ENCODE measurements at places on chromosomes 4 and X.

DNA sequence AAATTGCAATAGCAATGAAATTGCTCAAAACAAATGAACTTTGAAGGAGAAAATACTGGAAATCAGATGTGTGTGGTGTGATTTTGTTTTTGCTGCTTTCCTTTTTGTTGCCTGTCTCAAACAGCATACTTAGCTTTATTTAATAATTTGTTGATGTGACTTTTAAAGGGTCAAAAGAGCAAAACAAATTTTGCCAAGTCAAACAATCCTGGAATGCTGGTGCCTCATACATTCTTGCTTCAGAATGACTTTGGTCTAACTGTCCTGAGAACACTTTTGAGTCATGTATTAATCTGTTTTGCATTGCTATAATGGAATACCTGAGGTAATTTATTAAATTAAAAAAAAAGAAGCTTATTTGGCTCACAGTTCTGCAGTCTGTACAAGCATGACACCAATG is 3.4 kb downstream of the PF4V1 start:
- DNase-seq: no peak

DNA sequence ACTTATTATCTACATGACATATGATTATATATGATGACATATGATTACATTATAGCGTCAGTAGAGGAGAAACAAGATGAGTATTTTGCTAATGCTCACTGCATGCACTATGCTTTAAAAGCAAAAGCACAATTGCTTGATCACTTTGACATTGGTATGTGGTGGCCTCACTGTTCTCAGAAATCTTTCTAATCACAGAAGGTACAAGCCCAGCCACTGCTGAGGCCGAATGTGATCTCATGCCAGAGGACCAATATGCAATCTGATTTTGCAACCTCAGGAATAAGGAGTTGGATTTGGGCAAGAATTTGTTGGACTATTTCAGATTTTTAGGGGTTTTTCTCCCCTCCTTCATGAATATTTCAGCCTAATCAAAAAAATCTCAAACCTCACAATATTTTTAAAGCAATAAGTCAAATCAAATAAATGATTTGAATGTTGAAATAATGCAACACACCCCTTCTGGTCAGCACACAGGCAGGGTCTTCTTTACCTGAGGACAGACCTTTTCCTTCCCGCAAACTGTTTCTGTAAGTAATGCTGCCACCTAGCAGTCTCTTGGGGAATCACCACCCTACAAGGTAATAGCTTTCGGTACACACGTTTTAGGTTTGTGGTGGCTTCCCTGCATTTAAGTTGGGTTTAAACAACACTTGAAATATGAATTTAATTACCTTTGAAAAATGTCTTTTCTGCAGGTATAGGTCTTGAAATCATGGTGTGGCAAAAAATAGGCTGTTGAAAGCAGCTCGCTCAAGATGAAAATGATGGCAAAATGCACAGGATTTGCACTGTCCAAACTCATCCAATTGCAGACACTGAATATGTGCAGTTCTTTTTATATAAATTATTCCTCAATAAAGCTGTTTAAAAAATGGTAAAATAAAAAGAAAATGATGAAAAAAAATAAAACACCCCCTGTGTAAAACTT is 4.8 kb upstream of the CXCL13 start:
- DNase-seq: no peak

DNA sequence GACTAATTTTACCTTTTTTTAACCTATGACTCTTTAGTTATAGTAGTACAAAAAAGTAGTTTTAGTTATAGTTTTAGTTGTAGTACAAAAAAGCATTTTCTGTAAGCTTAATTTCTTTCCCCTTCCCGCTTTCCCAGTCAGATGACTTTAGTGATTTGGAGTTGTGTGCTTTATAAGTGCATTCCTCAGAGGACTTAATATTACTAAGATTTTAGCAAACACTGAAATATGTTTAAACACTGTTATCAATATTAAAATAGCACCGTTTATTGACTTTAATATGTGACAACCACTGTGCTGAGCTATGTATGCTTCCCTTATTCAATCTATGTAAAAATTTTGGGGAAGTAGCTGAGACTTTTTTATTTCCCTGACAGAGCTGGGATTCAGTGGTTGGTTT is 22.8 kb downstream of the GUF1 start:
- DNase-seq: no peak

DNA sequence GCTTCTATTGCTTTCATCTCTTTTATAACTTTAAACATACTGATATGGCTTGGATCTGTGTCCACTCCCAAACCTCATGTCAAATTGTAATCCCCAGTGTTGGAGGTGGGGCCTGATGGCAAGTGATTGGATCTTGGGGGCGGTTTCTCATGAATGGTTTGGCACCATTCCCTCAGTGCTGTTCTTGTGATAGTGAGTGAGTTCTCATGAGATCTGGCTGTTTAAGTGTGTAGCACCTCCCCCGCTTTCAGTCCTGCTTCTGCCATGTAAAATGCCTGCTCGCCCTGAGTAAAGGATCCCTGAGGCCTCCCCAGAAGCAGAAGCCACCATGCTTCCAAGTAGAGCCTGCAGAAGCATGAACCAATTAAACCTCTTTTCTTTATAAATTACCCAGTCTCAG is 17.7 kb downstream of the MND1 start:
- no peak for DNase-seq

- DNase-seq: no peak
Measured at GRCh38 chr4:112520598-112521122, 4.7 kb upstream of the NEUROG2 start.

GRCh38 chr4:147837435-147837834 is 105.5 kb downstream of the ARHGAP10 start:
- DNase-seq: no peak

DNA sequence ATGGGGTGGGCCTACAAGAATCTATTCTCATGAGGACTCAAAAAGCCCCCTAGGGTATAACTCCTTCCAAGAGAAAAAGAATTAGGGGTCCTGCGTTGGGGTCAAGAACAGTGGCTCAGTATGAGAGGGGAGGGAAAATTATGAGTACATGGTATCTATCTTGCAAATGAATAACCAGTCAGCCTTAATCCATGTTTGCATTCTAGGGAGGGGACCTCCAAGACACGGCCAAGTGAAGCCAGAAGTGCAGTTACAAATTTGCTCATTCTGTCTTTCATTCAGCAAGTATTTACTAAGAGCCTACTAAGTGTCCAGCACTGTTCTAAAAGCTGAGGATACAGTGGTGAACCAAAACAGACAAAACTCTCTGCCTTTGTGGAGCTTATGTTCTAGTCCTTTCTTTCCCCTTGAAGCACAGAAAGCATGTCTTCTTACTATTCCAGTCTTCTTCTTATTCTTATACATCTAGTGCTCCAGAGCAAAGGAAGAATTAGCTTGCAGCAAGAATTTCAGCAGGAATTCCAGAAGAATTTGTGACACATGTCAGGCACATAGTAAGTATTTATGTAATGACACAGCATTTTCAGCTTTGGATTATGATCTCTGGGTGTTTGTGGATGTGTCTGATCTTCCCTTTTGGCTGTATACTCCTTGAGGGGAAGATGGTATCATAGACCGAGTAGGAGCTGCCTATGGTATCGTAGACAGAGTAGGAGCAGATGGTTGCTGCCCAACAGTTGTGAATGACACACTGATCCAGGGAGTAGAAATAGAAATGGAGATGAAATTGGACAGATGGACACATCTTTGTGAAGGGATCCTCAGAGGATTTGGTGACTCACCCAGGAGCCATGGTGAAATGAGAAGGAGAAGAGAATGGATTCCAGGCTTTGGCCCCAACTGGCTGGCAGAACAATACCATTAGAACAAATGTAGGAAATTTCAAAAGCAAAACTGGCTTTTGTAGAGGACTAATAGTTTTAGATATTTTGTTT is 75.9 kb downstream of the COQ2 start:
- no peak for DNase-seq

GRCh38 chr4:138647433-138647832 is 368.1 kb upstream of the NOCT start:
- no peak for DNase-seq

GRCh38 chrX:155745792-155746191 is 133.0 kb upstream of the TMLHE start:
- no peak for DNase-seq

DNA sequence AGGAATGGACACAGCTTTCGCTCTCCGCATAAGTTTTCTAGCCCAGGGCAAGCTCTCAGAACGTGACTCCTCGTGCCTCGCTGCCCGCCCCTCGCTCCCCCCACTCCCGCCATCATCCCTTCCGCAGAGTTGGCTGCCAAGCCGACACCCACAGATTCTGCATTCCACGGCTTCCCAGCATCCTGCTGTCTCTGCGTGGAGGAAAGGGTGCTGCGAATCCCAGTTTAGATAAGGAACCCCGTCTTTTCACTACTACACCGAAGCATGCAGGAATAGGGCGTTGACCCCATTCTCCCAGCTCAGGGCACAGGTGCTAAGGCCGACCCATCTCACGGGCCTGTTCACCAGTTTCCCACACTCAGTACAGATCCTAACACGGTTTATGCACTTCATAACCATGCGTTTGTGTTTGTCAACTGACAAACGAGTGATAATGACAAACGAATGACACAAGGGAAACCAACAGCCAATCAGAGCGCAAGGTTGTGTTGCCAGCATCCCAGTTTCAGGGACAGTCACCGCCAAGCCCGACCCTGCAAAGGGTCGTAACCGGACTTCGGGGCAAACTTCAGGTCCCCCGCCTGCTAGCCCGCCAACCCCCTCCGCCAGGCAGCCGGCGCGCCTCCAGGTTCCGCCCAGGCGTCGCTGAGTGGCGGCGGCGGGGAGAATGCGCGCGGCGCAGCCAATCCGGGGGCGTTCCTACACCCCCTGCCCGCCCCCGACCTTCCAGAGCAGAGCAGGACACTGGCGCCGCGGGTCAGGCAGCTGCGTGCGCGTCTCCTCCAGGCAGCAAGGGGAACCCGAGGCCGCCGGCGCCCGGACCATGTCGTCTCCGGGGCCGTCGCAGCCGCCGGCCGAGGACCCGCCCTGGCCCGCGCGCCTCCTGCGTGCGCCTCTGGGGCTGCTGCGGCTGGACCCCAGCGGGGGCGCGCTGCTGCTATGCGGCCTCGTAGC is at the start of gene CYP2U1:
CYP2U1 (plus strand) TSS at position 729 of the 954 bp plus-strand sequence; CDS start at position 824, 95 bp downstream.
- no peak for DNase-seq

DNA sequence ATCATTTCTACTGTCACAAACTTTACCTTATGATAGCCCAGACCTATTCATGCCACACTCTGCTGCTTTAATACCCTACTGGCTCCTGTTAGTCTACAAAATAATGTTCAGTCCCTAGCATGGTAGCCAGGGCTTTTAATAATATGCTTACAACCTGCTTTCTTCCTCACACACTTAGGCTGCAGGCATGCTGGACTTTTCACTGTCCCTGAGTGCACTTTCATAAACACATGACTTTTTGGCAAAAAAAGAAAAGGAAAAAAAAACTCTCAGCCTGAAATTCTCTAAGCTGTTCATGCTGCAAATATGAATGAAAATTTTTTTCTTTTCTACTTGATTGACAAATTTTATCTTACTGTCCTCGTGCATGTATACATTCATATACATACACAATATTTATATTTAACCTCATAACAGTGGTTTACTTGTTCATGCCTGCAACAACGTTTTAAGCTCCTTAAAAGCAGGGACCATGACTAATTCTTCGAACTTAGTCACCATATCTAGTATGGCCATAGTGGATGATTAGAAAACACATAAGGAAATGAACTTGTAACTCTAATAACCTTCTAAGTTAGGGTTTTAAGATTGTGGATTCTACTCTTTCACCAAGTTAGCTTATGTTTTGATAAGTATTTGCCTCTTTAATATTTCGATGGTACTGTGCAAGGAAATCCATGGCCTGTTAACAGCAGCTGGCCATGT is 229.5 kb downstream of the SPCS3 start:
- no peak for DNase-seq

- no peak for DNase-seq
Measured at GRCh38 chr4:101853691-101854090, 63.2 kb downstream of the BANK1 start.

- no peak for DNase-seq
Measured at GRCh38 chrX:110293658-110294057, 24.2 kb downstream of the AMMECR1 start.

DNA sequence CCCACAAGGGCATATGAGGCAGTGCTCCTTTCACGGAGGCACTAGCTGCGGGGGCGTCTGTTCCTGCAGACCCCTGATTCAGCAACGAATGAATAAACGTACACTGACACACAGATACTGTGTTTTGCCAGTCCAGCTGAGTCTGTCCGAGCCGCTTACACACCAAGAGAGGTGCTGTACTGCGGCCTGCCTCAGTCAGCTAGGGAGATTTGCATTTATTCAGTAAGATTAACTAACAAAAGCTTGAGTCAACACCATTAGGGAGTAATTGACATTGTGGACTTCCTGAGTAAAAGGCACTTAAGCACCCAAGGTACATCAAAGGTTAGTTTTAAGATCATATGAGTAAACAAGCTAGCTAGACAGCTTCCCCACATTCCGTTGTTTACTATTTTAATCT is 31.0 kb upstream of the BEX4 start:
- DNase-seq: no peak

- no peak for DNase-seq
Measured at GRCh38 chrX:4243759-4244158, 530.3 kb upstream of the PRKX start.

DNA sequence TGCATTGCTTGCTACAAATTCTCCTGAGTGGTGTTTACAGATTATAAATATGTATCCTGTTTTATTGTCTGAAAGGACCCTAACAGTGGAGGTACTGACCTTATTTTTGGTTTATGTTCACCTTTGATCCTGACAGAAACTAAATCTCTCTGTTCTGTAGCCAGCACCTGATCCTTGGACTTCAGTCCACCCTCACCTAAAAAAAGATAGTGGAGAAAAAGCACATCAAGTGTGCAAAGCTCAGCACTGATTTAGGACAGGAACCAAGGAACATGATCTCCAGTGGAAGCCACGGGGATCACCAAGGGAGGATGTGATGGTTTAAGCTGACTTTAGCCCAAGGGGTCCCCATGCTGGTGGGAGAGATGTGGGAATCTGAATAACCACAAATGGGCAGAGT is 22.3 kb upstream of the C4orf54 start:
- DNase-seq: no peak

- no peak for DNase-seq
Measured at GRCh38 chr4:122747883-122748282, 15.4 kb downstream of the BBS12 start.

DNA sequence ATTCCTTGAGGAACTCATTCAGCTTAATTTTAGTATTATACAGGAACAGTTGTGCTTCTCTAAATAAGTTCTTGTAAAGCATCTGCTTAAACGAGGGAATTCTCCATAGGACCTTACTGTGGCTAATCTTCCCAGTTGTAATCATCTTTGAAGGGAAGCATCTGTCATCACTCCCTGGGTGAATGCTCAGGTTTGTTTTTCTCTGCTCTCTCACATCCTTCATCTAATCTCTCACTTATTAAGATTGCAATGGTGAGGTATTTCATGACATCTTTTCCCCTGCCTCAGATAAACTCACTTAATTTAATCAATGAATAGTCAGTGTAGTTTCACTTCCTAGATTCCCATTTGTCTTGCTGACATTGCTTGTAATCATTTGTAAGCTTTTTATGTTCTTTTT is 121.8 kb upstream of the ADAMTS3 start:
- DNase-seq: no peak

- DNase-seq: no peak
Measured at GRCh38 chr4:13994016-13994415, 366.5 kb upstream of the BOD1L1 start.

GRCh38 chrX:131802836-131803626 is 220.1 kb upstream of the STK26 start:
- no peak for DNase-seq

GRCh38 chr4:176781739-176782100 is 11.0 kb downstream of the VEGFC start:
- DNase-seq: no peak

GRCh38 chr4:3399277-3400194 is 42.2 kb upstream of the HGFAC start:
- DNase-seq: no peak

- no peak for DNase-seq
Measured at GRCh38 chrX:118272242-118272641, 73.7 kb upstream of the WDR44 start.

GRCh38 chrX:116749943-116750342 is 287.2 kb upstream of the CT83 start:
- DNase-seq: no peak
